ENCODE measurements at places on chromosomes 7 and 10. TPM values are rescaled to one million over a fixed set of nuclear protein-coding genes. Genes with fewer than 3 reads are reported as not detected.
A peak's percentile ranks its signal among the peaks of the same experiment; 100 is the strongest.

- no peak for DNase-seq
- no peak overlapping the region for H3K4me3 ChIP-seq
- H3K36me3 ChIP-seq, result no peaks in the 10 kb centered on the region
Measured at GRCh38 chr10:129622736-129623135, 155.7 kb downstream of the MGMT start.

DNA sequence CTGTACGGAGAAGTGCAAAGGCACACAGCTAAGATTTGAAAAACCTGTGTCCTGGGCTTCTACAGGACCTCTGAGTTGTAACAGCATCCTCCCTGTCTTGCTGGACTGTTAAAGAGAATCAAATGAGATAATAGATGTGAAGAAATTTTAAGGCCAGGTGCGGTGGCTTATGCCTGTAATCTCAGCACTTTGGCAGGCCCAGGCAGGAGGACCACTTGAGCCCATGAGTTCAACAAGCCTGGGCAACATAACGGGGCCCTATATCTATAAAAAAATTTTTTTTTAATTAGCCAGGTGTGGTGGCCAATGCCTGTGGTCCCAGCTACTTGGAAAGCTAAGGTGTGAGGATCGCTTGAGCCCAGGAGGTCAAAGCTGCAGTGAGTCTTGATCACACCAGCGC lies 2.9 kb upstream of the ARHGAP21 start:
- DNase-seq, result no peak
- H3K36me3 ChIP-seq, result peaks cover 6% of the 10 kb centered on the region
- H3K4me1 ChIP-seq, result peaks cover 10% of the 10 kb centered on the region
- no peak overlapping the region for H3K4me3 ChIP-seq

DNA sequence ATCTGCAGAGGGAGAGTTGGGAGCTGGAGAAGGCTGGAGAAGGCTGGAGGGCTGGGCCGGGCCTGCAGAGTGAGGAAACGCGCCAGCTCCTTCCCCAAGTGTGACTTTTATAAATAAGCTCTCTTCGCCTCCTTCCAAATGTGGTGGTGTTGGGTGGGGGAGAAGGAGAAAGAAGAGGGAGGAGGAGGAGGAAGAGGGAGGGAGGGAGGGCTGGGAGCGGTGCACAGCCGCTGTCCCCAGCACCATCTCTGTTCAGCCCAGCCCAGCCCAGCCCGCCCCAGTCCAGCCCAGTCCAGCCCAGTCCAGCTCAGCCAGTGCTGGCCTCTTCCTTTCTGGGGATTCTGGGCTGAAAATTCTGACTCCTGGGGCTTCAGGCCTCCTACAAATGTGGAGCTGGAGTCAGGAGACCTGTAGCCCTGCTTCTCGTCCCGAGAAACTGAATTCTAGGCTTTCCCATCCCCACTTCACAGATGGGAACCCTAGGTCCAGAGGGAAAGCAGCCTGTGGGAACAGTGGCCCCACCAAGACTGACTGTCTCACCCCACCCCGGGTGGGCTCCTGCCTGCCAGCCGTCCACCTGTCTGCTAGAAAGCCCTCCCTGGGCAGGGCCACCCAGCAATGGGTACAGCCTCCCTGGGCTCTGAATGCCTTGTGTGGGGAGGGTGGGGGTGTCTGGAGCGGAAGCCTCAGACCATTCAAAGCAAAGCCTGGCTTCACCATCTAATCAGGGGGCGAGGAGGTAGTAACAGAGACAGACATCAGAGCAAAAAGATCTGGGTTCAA lies 2.3 kb downstream of the STX1A start:
- H3K27ac ChIP-seq, result peak overlapping the region; percentile 70
- peak overlapping the region; percentile 75 for H3K4me3 ChIP-seq
- peaks cover 15% of the 10 kb centered on the region for H3K27me3 ChIP-seq
- peaks cover 13% of the 10 kb centered on the region for H3K36me3 ChIP-seq
- peaks cover 45% of the 10 kb centered on the region for H3K4me1 ChIP-seq

GRCh38 chr10:118725886-118726500 lies 28.8 kb downstream of the CACUL1 start:
- H3K4me3 ChIP-seq, result no peak overlapping the region
- DNase-seq, result no peak
- H3K36me3 ChIP-seq, result peaks cover 7% of the 10 kb centered on the region

DNA sequence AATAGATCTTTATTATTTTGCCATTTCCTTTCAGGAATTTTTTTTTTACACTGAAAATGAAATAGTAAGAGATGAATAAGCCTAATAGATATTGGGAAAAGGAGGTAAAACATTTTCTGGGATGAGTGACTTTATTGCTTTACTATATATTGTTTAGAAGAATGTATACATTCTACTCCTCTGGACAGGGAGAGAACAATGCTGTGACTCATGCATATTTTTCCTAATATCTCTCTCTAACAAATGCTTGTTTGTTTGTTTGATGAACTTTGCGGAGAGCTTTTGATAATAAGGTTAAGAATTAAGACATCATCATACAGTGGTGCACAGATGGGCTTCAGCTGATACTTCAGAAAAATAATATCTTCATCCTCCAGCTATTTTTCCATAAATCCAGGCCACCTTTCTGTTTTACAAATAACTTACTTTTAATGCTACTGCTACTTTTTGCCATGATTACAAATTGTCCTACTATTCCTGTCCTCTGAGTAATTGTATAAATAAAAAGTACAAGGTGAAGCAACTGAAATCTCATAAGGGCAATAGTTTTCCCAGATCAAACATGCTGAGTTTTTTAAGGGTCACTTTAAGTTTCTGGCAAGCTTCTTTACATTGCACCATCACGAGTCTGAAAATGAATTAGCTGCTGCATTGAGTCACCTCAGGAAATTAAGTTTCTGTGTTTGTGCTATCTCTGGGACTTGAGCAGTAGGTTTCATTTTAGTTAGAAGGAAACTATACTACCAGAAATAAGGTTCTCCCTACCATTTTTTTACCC lies 207.3 kb upstream of the POT1 start:
- no peak for DNase-seq
- no peaks in the 10 kb centered on the region for H3K4me1 ChIP-seq
- no peaks in the 10 kb centered on the region for H3K27me3 ChIP-seq
- no peak overlapping the region for H3K4me3 ChIP-seq
- no peaks in the 10 kb centered on the region for H3K36me3 ChIP-seq
- H3K27ac ChIP-seq, result no peak overlapping the region

GRCh38 chr10:110837418-110838171 lies 34.1 kb upstream of the PDCD4 start:
- no peaks in the 10 kb centered on the region for H3K36me3 ChIP-seq
- H3K4me1 ChIP-seq, result peaks cover 12% of the 10 kb centered on the region
- no peaks in the 10 kb centered on the region for H3K27me3 ChIP-seq
- DNase-seq, result no peak
- H3K4me3 ChIP-seq, result no peak overlapping the region

- no peak overlapping the region for H3K27ac ChIP-seq
- H3K27me3 ChIP-seq, result peaks cover 3% of the 10 kb centered on the region
- DNase-seq, result no peak
- H3K4me1 ChIP-seq, result no peaks in the 10 kb centered on the region
- H3K4me3 ChIP-seq, result no peak overlapping the region
Measured at GRCh38 chr7:111753968-111754367, 191.7 kb upstream of the IMMP2L start.

Gene CYP3A4
- total RNA-seq, result not detected

- H3K4me3 ChIP-seq, result no peak overlapping the region
- peaks cover 25% of the 10 kb centered on the region for H3K27me3 ChIP-seq
- no peaks in the 10 kb centered on the region for H3K4me1 ChIP-seq
- H3K36me3 ChIP-seq, result no peaks in the 10 kb centered on the region
- no peak for DNase-seq
Measured at GRCh38 chr7:35565927-35566326, 129.0 kb downstream of the HERPUD2 start.

DNA sequence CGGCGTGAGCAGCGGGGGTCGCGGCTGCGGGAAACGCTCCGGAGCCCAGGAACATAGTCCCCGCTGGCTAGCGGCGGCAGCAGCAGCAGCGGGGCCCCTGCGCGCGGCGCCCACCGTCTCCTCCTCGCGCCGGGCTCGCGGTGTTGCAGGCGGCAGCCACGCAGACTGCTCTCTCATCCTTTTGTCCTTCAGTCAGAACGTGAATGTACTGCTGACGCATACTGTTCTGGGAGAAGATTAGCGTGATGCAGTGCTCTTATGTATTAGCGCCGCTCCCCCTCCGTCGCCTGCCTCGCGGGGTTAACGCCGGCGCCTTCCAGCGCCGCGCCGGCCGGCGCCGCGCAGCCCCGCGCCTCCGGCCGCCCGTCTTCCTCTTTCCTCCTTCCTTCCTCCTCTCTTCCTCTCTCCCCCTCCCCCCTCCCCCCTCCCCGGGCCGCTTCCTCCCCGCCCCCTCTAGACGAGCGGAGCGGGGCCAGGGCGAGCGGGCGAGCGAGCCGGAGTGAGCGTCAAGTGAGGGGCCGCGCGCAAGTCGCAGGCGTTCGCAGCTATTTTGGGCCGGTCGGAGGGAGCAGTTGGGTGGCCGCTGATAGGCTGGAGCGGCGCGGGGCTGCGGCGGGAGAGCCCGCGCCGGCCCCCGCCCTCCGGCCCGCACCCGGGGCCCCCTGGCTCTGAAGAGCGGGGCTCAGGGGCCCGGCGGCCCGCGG lies 816 bp upstream of the LRRC4 start:
- peaks cover 15% of the 10 kb centered on the region for H3K27me3 ChIP-seq
- peak; percentile 54 for DNase-seq
- peaks cover 12% of the 10 kb centered on the region for H3K4me1 ChIP-seq

DNA sequence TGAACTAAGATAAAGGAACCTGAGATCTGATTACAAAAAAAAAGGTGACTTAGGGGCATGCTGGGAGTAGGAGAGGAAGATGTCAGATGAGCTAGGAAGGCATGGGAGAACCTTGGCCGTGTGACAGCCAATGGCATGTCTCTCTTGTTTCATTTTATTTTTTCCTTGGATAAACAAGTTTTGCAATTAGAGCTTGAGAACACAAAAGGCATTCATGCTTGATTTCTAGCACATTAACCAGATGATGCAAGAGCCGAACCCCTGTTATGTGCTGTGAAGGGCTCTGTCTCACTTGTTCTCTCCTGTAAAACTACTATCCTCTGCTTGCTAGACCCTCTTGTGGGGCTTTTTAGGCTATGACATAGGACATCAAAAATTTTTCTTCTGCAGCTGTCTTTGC lies 134.3 kb upstream of the ASAH2 start:
- no peak for DNase-seq
- H3K4me1 ChIP-seq, result peaks cover 11% of the 10 kb centered on the region
- H3K27me3 ChIP-seq, result no peaks in the 10 kb centered on the region
- H3K4me3 ChIP-seq, result no peak overlapping the region
- peaks cover 8% of the 10 kb centered on the region for H3K36me3 ChIP-seq

- H3K4me1 ChIP-seq, result no peaks in the 10 kb centered on the region
- DNase-seq, result no peak
- no peaks in the 10 kb centered on the region for H3K36me3 ChIP-seq
Measured at GRCh38 chr7:35604595-35604994, 90.3 kb downstream of the HERPUD2 start.

Gene TRPV5
- total RNA-seq, result not detected

Gene MYOZ1
- not detected for total RNA-seq

DNA sequence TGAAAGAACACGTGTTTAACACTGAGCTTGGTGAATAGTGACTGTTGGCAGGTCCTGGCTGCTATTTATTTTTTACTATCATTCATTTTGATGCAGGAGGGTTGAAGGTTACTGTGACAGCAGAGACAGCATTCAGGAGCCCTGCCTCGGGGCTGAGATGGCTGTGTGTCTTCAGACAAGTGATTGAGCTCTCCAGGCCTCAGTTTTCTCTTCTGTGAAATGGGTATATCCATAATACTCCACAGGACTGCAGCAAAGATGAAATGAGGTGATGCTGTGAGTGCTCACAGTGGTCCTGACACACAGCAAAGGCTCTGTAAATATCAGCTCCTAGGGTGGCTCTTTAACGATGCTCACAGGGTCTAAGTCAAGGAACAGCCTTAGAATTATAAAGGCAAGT lies 295.2 kb downstream of the GFRA1 start:
- no peak overlapping the region for H3K27ac ChIP-seq
- no peaks in the 10 kb centered on the region for H3K36me3 ChIP-seq
- no peaks in the 10 kb centered on the region for H3K27me3 ChIP-seq
- DNase-seq, result no peak

DNA sequence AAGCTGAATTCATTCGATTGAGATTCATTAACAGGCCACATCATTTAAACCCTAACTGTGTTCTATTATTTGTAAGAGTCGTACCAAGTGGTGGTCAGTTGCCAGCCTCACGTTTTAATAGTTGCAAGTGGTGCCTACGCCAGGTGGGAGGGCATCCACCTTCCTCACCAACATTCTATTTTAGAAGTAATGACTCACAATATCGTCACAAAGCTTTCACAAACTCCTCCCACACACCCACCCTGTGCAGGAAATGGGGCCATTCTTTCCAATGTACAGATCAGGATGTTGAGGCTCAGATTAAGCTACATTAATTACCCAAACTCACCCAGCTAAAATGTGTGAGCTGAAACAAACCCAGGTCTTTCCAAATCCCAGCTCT lies 77.3 kb upstream of the SAMD8 start:
- peak overlapping the region; percentile 12 for H3K27ac ChIP-seq
- no peak for DNase-seq
- peaks cover 3% of the 10 kb centered on the region for H3K36me3 ChIP-seq
- no peaks in the 10 kb centered on the region for H3K27me3 ChIP-seq
- peaks cover 27% of the 10 kb centered on the region for H3K4me1 ChIP-seq

- H3K27ac ChIP-seq, result no peak overlapping the region
- no peaks in the 10 kb centered on the region for H3K4me1 ChIP-seq
- no peak overlapping the region for H3K4me3 ChIP-seq
Measured at GRCh38 chr7:94264756-94265155, 129.9 kb upstream of the COL1A2 start.

Gene INA
- total RNA-seq, result 0.13 TPM

DNA sequence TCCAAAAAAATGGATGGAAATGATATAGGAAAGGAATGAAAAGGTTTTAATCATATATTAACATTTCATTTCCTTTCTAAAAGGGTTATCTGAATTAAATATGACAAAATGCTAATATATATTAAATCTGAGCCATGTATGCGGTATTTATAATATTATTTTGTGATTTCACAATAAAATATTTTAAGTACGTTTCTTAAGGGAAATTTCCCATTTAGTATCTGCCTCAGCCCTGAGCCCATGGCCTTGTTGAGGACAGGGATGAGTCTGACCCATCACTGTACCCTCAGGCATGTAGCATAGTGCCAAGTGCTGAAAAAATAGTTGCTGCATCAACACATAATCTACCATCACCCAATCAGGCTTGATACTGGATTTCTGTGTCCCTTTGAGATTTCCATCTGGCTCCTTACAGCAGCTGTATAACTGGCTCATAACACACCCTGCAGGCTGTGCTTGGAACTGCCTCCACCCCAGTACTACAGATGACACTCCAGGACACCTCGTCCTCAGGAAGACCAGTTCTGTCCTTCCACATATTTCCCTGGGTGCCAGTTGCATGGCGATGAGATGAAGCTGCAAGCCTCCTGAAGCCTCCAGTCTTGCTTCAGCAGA lies 59.4 kb upstream of the ASAH2 start:
- H3K4me1 ChIP-seq, result peaks cover 24% of the 10 kb centered on the region
- no peaks in the 10 kb centered on the region for H3K27me3 ChIP-seq
- peak; percentile 26 for DNase-seq
- H3K27ac ChIP-seq, result no peak overlapping the region
- peaks cover 40% of the 10 kb centered on the region for H3K36me3 ChIP-seq
- H3K4me3 ChIP-seq, result no peak overlapping the region

GRCh38 chr7:33073243-33073642 lies 10.7 kb upstream of the NT5C3A start:
- peaks cover 18% of the 10 kb centered on the region for H3K27me3 ChIP-seq
- no peaks in the 10 kb centered on the region for H3K36me3 ChIP-seq
- DNase-seq, result no peak
- H3K4me3 ChIP-seq, result no peak overlapping the region

- H3K27me3 ChIP-seq, result no peaks in the 10 kb centered on the region
- H3K36me3 ChIP-seq, result no peaks in the 10 kb centered on the region
- no peak overlapping the region for H3K27ac ChIP-seq
- no peak for DNase-seq
- no peak overlapping the region for H3K4me3 ChIP-seq
Measured at GRCh38 chr10:60456053-60456452, 66.4 kb upstream of the ANK3 start.

Gene C10orf143
- total RNA-seq, result 2.5 TPM

Measured in activated CD4-positive, alpha-beta memory T cell treated with anti-CD3 and anti-CD28 coated beads, Interleukin-2, amount 10 ng/mL, durations not matched to agents 7 days and 5 days (primary cell).